ENCODE measurements at places on chromosomes 12 and 14.

DNA sequence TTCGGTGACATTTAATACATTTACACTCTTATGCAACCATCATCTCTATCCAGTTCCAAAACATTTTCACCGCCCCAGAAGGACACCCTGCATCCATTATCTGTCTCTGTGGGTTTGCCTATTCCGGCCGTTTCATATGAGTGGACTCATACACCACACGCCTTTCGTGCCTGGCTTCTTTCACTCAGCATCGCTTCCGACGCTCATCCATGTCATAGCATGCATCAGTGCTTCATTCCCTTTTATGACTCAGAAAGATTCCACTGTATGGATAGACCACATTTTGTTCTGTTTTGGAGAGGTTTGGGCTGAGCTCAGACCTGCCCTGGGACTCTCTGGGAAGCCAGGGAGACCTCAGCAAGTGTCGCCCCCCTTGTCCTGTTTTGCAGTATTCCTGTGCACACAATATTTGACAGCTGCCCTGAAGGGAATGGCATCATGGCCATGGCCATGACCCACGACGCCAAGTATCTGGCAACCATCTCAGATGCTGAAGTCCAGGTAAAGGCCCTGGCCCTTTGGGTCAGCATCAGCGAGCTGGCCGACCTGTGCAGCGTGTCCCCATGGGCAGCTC is 23.8 kb downstream of the CFAP251 start:
- DNase-seq, result no peak

GRCh38 chr14:87824266-87824665 is 168.7 kb downstream of the GALC start:
- DNase-seq, result no peak

GRCh38 chr12:7180685-7181084 is 8.8 kb upstream of the PEX5 start:
- DNase-seq, result no peak

- no peak for DNase-seq
Observed at GRCh38 chr12:124852911-124853427, 10.7 kb downstream of the SCARB1 start.

- no peak for DNase-seq
Observed at GRCh38 chr12:55777856-55778255, 34.9 kb downstream of the GDF11 start.

- DNase-seq, result no peak
Observed at GRCh38 chr12:123351349-123351748, 13.3 kb downstream of the SBNO1 start.

DNA sequence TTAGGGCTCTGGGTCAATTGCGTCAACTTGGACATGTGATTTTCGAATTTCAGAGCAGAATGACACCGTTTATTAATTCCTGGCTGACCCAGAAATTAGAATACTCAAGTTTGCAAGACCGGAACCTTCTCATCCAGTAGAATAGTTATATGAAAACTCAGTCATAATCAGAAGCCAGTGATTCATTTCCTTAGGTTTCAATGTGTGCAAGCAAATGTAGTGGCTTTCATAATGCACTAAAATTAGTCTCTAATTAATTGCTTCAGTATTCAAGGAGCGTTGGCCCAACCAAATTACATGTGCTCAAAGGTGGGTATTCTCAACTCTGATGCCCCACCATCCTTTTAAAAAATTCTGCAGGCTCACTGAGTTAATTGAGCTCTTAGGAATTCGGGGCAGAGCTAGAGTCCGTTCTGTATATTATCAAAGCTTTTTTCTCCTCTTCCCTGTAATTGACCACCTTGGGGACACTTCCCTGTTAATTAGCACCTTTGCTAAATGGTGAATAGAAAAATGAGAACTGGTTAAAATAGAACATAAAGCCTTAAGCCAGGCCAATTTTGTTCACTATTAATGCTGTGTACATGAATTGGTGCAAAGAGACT is 55.4 kb downstream of the DAO start:
- DNase-seq, result no peak

- no peak for DNase-seq
Observed at GRCh38 chr14:35480119-35480769, 53.7 kb upstream of the INSM2 start.

All from CD4-positive, alpha-beta T cell treated with Interleukin-15 for 4 hours (primary cell).